CD8-positive, alpha-beta T cell (primary cell): ENCODE measurements at places on chromosomes 11 and 22. TPM values are rescaled to one million over a fixed set of nuclear protein-coding genes. Genes with fewer than 3 reads are reported as not detected.

Gene SMPD1
- 53.7 TPM for total RNA-seq

Gene MUC5AC
- not detected for total RNA-seq

Gene USP2
- total RNA-seq = 5.9 TPM

Gene GDPD4
- not detected for total RNA-seq

Gene OR4D5
- not detected for total RNA-seq

Gene CDC42EP2
- 0.76 TPM for total RNA-seq

Gene NAALADL1
- total RNA-seq = 6.1 TPM

Gene ESAM
- total RNA-seq = 1.6 TPM

Gene THAP12
- 44.7 TPM for total RNA-seq

Gene OTOG
- total RNA-seq = not detected

Gene SERHL2
- total RNA-seq = 0.42 TPM

DNA sequence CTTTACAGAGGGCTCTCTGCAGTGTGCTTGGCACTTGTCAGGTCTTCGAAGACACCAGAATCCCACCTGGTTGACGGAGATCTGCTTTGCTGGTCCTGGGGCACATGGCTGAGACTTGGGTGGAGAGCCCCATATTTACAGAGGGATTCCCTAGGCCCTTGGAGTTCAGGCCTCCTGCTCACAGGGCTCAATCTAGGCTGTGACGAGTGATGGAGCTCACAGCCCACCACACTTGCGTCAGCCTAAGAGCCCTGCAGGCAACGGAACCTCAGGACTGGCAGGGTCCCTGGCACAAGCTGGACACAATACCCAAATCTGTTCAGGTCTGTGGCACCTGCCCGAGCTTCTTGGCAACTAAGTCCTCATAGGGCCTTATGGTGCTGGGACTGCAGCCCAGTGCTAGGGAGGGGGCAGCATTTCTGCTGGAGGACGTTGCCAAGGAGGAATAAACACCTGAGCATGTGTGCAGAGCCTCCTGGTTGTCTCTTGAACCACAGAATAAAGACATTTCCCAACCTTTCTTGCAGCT lies 59.1 kb downstream of the KCNC1 start:
- no peak for DNase-seq

DNA sequence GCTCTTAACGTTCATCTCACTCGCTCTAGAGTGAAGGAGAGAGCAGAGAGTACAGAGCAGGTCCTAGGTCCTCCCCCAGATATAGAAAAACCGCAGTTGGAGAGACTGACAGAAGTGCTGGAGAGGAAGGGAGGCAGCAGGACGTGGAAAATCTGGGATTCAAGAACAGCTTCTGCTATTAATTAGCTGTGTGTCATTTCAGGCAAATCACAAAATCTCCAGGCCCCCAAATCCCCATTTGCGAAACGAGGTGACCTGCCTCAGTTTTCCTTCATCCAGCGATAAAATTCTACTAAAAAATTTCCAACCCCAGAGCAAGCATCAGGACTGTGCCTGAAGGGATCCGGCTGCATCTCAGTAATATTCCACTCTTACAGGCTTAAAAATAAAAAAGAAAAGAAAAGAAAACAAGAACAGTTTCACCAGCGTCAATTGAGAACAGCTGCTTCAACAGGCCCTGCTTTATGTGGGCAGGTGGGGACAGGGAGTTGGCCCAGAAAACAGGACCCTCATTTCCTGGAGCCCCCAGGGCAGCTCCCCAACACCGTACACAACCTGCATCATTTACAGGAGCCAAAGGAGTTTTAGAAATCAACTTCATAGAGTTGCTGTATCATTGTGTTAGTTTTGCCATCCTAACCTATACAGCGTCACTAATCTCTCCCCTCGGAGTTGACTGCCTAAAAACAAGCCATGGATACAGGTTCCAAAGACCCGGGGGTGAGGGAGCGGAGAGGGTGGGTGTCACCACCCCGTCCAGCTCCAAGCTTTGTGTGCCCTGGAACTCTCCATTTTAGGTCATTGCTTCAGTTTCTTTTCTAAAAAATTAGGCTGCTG lies 2.3 kb upstream of the MALAT1 start:
- DNase-seq = no peak

DNA sequence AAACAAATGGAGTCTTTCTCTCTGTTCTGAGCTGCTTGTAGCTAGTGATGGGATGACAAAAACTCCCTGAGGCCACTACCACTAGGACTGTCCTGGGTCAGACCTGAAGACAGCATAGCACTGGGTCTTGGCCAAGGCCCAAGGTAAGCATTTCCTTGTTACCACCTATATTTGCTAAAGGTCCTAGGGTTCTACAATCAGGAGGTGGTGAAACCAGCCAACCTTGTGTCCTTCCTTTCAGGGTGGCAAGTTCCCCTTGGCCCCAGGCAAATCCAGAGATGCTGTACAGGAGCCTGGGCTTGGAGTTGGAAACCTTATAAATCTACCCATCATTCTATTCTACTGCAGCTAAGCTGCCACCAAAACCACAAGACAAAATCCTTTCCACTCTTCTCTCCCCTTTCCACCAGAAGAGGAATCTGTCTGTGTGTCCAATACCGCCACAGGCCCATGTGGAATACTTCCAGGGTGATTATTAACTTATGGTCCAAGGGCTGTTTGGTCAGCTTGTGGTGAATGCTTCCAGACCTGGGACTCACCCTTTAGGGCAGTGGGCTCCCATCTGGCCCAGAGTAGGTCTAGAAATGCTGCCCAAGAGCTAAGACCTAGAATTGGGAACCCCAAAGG lies 16.8 kb downstream of the SLC22A25 start:
- DNase-seq = no peak

GRCh38 chr11:117220568-117220967 lies 11.3 kb downstream of the PCSK7 start:
- DNase-seq = no peak

- DNase-seq = no peak
Measured at GRCh38 chr22:25281675-25282345, 62.4 kb downstream of the CRYBB2 start.

GRCh38 chr11:126332221-126332711 lies 23.2 kb upstream of the ST3GAL4 start:
- DNase-seq = no peak

DNA sequence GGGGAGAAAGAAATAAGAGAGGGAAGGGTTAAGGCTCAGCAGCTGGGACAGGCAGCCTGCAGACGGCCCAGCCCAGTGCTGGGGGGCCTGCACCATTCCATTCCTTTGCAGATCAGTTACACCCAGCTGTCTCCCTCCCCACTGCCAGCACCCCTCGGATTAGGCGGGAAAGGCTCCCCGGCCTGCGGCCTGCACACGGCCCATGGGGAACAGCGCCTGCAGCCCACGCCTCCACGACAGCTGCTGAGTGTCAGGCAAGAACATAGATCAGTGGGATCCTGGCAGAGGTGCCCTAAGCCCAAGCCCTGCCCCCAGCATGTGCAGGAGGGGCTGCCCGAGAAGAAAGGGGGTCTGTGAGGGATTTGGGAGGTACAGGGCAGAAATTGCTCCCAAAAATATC lies 65.8 kb upstream of the MYOD1 start:
- no peak for DNase-seq

DNA sequence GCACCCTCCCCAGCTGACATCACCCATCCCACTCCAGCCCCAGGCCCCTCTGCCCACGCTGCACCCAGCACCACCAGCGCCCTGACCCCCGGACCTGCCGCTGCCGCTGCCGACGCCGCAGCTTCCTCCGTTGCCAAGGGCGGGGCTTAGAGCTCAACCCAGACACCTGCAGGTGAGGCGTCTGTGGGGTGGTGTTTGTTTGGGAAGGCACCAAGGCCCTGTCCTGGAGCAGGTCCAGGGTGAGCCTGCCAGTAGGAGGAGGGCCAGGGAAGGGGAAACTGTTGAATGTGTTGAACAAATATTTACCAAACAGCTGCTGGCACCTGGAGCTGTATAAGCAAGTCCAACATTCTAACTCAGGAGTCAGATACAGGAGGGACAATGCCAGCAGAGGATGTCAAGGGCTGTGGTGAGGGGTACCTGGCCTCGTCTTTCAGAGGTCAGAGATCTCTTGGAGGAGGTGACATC lies 3.1 kb downstream of the VEGFB start:
- peak; percentile 12 for DNase-seq

- DNase-seq = no peak
Measured at GRCh38 chr11:68632802-68633201, 51.5 kb upstream of the GAL start.

- no peak for DNase-seq
Measured at GRCh38 chr11:10050561-10050960, 243.5 kb downstream of the SBF2 start.

DNA sequence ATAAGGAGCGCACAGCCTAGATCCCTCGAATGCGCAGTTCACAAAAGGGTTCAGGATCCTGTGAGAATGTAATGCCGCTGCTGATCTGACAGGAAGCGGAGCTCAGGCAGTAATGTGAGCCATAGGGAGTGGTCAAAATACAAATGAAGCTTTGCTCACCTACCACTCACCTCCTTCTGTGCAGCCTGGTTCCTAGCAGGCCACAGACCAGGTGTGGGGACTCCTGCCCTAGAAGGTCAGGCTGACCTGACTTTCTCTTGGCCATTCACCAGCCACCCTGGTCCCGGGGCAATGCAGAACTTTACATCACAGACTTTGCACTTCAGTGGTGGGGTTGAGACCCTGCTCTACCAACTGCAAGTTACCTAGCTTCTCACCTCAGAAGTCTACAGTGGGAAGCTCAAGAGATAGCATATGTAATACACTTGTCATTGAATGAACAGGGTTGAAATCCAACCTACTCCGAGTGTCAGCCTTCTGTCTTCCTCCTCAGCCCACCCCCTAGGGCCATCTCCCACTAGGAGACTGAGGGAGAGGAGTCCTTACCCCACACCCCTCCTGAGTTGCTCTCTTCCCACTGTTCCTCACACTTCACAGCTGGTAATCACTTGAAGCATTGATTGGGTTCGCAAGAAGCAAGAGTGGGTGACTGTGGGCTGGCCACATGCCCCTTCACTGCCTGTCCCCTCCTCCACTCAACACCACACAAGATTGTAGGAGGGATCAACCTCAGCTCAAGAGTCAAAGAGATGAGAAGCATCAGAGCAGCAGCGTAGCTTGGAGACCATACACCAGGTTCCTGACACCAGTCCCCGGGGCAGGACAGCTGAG lies 2.0 kb upstream of the KCNJ1 start:
- no peak for DNase-seq

GRCh38 chr11:122882189-122882856 lies at the start of gene JHY:
JHY (plus strand) TSS chr11:122882759; CDS start chr11:122885850, 3,091 bp downstream.
- peak; percentile 27 for DNase-seq

DNA sequence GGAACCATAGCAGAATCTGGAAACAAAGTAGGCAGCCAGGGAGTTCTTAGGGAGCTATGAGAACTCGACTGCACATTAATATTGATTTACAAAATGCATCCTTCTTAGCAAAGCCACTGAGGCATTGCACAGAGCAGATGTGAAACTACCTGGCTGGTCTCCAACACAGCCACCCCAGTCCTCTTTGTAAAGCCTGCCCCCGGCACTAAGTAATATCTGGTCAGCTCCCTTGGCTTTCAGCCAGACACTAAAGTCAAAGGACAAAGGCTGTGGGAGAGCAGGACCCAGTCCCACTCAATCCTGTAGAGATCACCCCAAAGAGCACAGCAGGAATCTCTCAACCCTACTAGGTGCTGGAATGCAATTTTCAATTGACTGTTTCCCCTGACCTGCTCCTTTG lies 12.8 kb downstream of the XRRA1 start:
- DNase-seq = no peak

GRCh38 chr22:24760708-24761306 lies 13.7 kb downstream of the PIWIL3 start:
- no peak for DNase-seq

- no peak for DNase-seq
Measured at GRCh38 chr11:70367071-70367470, 31.3 kb upstream of the CTTN start.

DNA sequence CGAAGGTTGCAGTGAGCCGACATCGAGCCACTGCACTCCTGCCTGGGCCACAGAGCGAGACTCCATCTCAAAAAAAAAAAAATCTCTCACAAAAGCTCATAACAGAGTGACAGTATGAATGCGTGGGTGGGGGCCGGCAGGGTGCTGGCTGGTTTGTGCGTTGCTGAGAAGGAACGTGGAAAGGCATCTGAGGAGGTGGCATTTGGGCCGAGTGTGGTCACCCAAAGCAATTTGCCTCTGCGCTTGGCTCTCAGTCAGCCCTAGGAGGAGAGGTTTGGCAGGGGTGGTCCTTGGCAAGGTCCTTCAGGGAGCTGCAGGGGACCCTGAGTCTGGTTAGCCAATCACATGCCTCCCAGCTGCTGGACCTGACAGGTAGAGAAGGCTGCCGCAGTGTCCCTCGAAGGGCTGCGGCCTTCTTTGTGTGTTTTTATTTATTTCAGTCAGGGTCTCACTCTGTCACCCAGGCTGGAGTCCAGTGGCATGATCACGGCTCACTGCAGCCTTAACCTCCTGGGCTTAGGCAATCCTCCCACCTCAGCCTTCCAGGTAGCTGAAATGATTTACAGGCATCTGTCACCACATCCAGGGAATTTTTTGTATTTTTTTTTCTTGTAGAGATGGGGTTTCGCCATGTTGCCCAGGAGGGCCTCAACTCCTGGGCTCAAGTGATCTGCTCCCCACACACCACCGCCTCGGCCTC lies 23.5 kb upstream of the OSBPL5 start:
- DNase-seq = no peak

DNA sequence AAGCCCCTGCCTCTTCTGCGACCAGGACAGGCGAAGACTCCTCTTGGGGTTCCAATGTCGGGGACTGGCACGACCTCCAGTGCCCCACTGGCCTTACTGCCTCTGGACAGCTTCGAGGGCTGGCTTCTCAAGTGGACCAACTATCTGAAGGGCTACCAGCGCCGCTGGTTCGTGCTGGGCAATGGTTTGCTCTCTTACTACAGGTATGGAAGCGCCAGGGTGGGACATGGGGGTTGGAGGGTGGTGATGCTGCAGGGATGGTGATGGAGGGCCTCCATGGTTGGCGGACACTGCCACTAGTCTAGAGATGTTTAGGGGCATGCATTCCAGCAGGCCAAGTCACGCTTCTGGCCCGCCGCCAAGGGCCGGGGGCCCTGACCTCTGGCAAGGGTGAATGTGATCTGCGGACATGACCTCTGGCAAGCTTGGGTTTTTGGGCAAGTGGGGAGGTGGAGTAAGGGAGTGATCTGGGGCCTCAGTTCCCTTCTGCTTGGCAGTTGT lies 727 bp downstream of the OSBP2 start:
- DNase-seq = no peak

DNA sequence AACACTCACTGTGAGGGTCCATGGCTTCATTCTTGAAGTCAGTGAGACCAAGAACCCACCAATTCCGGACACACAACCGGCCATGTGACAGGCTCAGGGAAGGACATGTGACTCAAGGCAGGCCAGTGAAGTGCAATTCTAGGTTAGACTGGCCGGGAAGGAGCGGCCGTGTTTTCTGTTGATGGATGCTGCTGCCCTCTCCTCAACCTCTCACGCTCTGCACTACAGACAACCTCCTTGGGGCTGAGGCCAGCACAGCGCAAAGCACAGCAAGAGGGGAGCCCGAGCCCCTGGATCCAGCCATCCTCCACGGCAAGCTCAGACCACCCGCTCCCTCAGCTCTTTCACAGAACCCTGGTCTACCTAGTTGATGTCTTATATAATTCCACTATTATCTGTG lies 2.8 kb downstream of the NUDT8 start:
- no peak for DNase-seq

- no peak for DNase-seq
Measured at GRCh38 chr11:5596607-5597201, at the start of gene TRIM6. TRIM6 (plus strand) TSS chr11:5596637; CDS start chr11:5596898, 261 bp downstream.

GRCh38 chr11:17736930-17737817 lies 2.6 kb downstream of the KCNC1 start:
- no peak for DNase-seq
